Astrocyte (in vitro differentiated cells and primary cell): ENCODE measurements at places on chromosomes 7 and 10.

DNA sequence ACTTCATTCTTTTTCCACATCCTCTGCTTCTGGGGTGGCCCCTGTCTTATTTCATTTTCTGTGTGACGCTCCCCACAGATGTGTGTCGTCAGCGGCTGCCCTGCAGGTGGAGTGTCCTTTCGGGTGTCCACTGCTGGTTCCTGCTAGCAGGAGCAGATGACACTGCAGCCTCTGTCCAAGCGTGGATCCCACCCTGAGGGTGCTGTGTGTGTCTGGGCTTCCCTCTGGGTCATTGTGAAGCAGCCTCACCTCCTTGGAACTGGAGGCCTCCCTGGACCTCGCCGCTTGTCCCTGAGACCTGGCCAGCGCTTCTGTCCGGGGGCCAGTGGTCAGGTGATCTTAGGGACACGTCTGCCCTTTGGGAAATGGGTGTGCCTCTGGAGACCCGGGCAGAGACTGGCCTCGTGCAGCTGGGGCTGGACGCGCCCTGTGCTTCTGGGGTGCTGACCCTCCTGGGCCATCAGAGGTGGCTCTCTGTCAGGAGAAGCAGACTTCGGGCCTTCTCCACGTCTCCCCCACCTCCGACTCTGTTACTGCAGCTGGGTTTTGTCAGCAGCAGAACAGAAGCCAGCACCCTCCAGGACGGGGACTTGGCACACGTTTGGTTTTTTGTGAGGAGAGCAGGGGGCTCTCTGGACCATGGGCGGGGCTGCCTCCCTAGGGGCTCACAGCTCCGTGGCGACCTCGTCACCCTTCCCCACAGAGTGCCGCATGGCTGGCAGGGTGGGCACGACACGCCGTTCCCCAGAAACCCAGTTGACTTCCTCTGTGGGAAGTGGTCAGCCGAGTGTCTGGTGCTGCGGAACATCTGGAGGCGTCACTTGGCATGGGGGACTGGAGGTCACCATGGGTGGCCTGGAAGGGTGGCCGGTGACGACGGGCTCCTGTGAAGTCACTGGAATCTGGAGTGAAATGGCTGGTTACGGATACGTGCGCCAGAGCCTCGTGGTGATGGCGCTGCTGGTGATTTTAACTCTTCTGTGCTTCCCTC is 48.4 kb downstream of the INPP5A start:
- DNase-seq: no peak

DNA sequence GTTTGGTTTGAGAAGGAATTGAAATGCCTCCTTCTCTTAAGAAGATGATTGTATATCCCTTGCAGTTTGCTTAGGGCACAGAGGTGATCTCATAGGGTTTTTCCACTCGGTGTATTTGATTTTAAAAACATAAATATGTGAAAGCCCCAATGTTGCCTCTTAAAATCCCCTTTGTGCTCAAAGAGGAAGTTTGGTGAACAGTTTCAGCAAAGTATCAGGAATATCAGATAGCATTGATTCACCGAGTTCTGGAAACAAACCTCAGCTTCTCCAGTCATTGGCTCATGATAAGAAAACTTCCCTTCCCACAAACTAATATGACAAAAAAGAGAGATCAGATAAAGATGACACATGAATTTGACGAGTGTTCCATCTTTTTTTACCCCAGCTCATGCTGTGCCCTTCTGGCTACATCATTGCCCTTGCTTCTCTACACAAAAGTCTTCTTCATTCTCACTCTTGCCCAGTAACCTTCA is 20.1 kb upstream of the SMNDC1 start:
- DNase-seq: no peak

DNA sequence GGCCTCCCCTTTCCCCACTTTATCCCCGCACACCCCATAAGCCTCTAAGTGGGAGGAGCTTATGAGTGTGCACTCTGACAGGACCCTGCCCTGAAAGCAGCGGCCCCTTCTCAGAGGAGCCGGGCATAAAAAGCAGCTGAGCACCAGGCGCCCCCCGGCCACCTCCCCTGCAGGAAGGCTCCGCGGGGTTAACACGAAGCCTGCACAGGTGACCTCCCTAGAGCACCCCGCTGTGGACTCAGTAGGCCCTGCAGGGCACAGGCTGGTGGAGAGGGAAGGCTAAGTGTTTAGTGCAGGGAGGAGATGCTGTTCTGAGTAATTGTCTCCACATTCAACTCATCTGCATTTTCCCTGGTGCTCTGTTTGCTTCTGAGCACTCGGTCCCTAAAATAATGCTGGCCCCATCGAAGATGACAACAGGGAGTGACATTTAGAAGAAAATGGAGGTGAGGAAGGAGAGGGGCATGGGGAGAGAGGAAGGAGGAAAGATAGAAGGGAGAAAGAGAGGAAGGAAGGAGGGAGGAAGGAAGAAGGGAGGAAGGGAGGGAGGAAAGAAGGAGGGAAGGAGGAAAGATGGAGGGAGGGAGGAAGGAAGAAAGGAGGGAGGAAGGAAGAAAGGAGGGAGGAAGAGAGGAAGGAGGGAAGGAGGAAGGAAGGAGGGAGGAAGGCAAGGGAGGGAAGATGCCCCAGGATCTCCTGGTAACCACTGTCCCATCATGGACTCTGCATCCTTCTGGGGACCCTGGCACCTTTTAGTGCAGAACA is 25.4 kb upstream of the CNPY1 start:
- DNase-seq: no peak

GRCh38 chr10:117530791-117531190 is 11.8 kb upstream of the EMX2 start:
- DNase-seq: no peak

- no peak for DNase-seq
Measured at GRCh38 chr10:75825235-75825634, 393.8 kb downstream of the LRMDA start.

- DNase-seq: no peak
Measured at GRCh38 chr7:143280566-143280965, 4.2 kb upstream of the TMEM139 start.

DNA sequence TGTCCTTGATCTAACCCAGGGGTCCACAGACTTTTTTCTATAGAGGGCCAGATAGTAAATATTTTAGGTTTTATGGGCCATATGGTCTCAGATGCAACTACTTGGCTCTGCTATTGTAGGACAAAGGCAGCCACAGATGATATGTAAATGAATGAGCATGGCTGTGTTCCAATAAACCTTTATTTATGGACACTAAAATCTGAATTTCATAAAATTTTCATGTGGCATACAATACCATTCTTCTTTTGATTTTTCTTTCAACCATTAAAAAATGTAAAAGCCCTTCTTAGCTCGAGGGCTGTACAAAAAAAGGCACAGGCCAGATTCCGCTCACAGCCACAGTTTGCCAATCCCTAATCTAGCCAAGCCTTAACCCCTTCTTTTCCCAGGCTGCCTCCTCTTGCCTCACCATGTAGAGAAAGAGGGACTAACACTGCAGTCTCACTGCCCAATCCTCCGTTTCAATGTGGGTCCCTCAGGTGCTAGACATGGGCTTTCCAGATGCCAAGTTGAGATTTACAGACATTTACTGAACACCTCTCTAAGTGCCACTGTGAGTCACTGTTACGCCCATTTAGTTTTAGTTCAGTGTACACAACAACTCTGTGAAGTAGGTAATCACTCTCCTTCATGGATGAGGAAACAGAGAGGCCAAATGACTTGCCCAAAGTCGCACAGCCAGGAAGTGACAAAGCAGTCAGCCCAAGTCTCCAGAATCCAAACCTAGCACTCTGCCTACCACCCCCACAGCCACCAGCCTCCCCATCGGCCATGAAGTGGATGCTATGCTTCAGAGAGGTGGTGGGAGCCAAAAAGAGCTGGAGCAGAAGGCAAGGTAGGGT is 132.6 kb upstream of the PDLIM1 start:
- DNase-seq: no peak

DNA sequence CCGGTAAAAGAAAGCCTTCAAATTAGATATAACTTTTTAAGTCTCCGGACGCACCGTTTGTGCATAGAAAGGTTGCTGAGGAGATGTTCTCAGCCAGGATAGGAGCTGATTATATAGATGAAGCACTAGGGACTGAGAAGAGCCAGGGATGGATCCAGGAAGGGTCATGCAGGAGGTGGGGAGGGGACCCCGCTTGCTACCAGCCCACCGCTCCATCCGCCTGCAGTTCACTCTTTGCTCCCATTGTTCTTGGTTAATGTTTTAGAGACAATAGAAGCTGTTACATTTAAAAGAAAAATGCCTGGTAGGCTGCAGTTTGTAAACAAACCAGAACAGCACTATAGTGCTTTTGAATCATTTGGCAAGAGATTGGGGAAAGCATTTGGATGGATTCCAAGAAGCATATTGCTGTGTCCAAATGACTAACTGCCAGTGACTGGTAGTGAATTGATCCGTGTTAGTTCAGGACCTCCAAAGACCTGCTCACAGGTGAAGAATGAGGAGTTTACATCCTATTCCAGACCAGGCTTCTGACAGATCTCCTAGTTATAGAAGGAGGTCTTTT is 175.9 kb upstream of the TAC1 start:
- DNase-seq: no peak

DNA sequence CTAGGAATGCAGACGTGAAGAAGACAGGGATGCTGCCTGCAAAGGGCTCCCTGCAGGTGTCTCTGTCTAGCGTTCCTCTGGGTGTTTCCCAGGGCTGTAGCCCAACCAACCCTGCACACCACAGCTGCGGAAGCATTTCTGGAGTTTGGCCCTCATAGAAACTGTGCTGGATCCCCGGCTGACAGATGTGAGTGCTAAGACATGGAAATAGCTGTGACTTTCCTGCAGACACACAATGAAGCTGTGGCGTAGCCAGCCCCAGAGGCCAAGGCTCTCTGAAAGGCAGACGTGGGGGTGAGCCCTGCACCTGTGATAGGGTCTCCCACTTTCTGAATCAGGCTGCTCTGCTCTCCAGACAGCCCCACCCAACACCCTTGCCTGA is 44.8 kb downstream of the ADCYAP1R1 start:
- DNase-seq: no peak

GRCh38 chr10:72461085-72461484 is 106.4 kb upstream of the DNAJB12 start:
- DNase-seq: no peak

DNA sequence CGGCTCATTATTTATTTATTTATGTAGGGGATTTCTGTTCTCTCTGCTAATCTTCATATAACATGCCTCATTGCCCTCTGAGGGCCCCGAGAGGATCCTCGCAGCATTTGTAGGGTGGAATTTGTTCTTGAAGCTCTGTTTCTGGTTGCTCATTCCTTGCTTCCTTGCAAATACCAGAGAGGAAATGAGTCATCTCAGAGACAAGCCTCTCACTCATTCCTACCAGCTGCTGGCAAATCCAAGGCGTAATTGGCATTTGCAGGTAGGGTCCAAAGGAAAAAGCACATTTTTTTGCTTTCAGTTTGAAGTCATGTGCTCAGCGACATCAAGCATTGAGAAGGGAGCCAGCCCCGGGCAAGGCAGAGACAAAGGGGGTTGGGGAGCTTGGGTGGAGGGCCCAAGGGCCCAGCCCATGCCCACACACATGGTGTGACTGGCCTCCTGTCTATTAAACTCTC is 501.6 kb downstream of the GALNT17 start:
- DNase-seq: peak; percentile 95

DNA sequence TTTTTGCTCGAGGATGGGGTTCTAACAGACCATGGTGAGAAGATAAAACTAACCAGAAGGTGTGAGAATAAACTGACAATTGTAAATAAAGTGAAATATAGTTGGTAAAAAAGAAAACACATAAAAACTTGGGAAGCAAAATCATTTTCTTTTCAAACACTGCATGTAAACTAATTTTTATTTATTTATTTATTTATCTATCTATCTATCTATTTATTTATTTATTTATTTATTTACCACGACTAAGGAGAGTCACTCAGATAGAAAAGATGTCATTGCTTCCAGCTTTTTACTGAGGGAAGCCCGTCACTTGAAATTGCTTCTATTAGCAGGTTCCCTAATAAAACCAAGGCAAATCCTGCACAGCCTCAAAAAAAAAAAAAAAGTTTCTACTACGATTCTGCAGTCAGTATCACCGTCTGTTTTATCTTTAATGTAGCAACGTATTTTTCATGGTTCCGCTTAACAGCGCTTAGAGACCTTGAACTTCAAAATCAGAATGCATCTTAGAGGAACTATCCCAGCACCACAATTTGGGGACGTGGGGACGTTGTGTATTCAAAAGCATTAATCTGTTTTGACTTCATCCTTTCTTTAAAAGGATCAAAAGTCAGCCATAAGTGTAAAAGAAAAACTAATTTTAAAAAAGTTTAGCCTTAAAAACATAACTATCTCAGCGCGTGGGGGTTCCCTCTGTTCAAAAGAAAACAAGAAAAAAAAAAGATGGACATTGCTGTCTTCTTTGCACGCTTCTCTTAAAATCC is 33.3 kb upstream of the EBLN1 start:
- DNase-seq: peak; percentile 11

DNA sequence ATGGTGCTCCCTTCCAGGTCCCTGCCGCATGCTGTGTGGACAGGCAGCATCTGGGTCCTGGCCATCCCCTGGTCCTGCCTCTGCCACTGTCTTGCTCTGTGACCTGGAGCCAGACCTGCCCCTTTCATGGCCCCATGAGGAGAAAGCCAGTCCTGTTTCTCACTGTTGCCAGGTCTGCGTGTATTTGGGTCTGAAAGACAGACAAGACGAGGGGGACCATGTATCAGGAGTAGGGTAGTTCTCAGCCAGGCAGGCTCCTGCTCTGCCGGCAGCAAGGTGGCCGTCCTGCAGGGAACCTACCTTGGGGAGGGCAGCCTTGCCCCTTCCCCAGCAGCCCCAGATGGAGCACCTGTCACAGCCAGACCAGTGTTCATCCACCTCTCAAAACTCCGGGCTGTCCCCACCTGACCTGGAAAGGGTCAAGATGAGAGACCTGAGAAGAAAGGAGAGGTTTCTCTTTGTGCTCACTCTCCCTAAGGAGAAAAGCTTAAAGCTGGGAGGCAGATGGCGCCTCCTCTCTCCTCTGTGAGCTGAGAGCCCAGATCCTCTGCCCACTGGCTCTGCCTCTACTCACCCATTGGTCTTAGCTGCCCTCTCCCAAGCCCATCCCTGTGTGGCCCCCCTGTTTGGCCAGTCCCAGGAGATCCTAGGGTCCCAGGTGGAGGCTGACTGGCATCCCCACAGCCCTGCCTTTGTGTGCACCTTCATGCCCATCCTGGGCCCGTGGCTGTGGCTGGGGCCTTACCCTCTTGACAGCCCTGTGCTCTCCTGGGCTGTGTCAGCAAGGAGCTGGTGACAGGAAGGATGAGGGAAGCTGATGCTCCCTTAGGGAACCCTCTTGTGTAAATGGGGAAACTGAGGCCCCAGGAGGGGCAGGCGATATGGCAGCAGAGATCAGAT is 116.1 kb upstream of the PCBD1 start:
- no peak for DNase-seq
